ENCODE measurements at places on chromosomes 7 and 10.

DNA sequence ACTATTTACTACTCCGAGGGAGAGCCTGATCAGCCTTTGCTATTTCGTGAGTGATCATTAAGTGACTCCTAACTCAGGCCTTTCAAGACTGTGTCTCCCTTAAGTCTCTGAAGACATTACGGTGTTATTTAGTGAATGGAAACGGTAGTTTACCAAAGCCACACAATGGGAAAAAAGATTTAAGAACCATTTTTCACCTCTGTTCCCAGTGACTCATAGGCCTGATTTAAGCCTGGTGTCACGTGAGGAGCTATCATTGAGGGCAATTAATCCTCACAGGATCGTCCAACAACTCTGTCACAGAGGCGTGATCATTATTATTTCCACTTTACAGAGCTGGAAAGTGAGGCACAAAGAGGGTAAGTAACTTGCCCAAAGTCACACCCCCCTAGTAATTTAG is 20.3 kb downstream of the C10orf90 start:
- DNase-seq = no peak

DNA sequence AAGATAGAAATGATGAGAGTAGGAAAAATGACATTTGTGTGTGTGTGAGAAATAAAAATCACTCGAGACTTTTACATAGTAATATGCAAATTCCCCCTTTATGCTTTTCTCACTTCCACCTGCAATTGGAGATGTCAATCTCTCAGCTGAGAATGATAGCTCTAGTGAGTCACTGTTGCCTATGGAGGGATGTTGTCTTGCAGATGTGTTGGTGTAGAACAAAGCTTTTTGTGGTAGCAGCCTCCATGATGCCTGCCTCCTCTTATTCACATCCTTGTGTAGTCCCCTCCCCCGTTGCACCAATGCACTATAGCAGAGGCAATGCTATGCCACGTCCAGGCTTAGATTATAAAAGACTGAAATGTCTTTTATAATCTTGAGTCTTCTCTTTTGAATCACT is 33.8 kb downstream of the SPAG6 start:
- DNase-seq = no peak

DNA sequence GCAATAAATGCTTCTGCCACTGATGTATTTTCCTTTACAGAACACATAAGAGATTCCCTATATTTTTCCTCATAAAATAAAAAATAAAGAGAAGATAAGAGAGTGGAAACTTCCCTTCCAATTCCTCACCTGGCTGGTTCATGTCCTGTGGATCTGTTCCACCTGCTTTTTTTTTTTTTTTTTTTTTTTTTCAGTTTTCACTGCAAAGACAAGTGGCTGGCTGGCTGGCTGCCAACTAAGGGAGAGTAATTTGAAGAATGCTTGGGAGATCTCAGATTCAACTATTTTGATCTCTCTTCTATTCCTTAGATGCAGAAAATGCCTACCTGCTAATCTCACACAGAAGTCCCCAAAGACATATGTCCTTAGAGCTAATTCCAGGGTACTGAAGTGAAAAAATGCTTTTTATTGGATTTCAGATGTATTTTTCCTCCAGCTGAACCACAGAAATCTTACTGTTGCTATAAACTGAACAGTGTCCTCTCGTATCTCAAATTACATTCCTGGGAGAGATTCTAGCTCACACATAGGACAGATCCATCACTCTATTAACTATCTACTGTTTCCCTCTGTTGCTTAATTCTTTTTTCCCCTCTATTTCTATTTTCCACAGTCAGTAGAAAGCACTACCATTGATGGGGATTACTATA is 120.8 kb downstream of the NRCAM start:
- DNase-seq = no peak

DNA sequence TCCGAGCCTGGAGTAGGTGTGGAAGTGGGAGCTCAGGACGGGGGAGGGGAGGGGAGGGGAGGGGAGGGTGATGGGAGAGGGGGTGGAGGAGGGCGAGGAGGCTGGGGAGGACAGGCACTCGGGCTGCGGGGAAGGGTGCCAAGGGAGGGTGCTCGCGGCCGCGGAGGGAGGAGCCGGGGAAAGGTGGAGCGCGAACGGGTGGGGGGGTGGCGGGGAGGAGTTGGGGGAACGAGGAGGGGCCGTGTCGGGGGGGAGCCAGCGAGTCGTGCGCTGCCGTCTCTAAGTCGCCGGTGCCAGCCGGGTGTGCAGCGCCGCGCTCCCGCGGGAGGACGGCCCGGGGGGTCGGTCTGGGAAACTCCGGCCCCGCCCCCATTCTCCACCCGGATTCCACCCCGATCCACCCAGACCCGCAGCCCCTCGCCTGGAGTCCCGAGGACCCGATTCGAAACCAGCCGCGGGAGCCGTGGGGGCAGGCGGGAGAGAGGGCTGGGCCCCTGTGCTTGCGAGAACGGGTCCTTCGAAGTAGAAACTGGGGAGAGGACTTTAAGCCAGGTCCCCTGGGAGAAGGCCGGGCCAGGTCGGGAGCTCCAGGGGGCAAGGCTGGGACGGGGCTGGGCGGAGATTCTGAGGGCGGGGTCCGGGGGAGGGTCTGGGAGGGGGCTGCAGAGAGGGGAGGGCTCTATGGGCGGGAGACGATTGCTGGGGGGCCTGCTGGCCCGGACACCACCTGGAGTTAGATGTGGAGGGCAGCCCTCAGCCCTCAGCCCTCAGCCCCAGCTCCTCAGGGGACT is at the start of gene ZNF467:
Gene ZNF467, minus strand, starts transcription at position 143 of the 791 bp plus-strand sequence. CDS start 2,556 bp downstream, outside the sequence.
- DNase-seq = no peak

GRCh38 chr10:18625886-18626285 is 25.5 kb downstream of the NSUN6 start:
- no peak for DNase-seq

- DNase-seq = no peak
Observed at GRCh38 chr7:118080947-118081346, 103.0 kb upstream of the LSM8 start.

DNA sequence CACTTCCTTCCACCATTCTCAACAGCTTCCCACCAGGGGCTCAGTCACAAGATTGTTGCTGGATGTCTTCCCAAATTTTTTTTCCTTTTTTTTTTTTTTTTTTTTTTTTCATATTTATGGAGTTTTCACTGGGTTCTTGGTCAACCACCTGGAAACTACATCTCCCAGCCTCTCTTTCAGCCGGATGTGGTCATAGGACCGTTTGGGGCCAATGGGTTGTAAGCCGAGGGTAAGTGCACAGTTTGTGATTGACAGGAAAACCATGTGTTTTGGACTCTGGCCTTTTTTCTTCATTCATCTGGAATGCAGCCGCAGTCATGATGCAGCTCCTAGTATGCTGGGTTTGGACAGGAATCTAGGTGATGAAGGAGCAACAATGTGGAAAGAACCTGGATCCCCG is 337.1 kb upstream of the FOXK1 start:
- DNase-seq = no peak

All from SW 1271 (cell line).